ENCODE measurements at places on chromosomes 12 and 14.

DNA sequence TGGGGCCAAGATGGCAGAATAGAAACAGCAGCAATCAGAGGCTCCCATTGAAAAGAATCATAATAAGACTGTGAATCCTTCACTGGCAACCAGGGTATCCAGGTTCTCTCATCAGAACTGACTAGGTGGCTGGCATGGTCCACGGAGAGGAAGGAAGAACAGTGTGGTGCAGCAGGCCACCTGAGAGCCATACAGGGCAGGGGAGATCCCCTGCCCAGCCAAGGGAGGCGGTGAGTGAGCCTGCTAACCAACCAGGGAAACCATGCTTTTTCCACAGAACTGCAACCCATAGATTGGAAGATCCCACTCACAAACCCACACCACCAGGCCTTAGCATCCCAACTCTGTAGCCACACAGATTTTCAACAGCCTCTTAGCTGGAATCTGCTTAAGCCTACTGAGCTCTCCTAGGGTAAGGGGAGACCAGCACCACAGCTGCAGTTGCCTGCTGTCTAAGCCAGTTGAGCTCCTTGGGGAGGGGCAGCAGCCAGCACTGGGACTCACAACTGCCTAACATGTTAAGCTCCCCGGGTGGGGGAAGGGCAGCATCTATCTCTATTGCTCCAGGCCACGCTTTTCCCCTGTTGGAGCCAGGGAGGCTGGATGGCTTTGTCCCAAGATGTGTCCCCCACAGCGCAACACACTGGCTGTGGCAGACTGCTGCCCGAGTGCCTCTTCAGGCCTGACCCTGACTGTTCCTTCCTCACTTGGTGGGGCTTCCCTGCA, 342.6 kb upstream of the CCDC196 start:
- no peak for DNase-seq

DNA sequence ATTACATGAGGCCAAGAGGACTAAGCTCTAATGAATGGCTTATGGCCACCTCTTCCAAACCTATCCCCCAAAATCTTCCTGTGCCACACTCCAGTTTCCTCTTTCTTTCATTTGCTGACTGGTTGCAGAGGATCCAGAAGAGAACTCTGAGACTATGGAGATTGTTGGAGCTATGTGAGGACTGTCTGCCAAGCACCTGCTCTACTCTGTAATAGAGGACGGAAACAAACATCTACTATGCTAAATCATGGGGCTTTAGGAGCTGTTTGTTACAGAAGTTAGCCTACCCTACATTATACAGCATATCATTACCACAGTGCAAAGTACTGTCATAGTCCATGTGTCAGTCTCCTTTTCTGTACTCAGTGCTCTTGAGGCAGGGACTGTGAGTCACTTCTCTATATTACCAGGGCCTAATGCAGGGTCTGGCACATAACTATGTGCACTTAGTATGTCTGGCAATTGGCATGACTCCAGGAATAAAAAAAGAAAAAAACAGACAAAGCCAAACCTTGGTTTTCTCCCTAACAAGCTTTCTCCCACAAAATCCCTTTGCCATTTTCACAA, 95.1 kb downstream of the RPAP3 start:
- DNase-seq, result no peak

GRCh38 chr12:112096070-112096469, 12.5 kb downstream of the NAA25 start:
- no peak for DNase-seq

- DNase-seq, result no peak
Measured at GRCh38 chr14:86279405-86279804, 749.5 kb downstream of the FLRT2 start.

DNA sequence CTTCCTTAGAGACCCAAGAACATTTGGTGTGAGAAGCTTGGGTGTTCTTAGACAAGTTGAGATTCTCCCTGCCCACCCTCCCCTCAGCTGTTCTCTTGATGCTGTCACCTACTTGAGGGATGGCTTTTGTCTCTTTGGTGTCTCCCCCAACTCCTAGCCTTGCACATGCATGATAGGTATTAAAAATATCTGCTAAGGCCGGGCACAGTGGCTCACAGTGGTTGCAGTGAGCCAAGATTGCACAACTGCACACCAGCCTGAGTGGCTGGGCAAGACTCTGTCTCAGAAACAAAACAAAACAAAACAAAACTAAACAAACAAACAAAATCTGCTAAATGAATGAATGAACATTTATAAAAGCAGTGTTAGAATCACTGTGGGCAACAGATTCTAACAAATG, 261.1 kb downstream of the AKAP6 start:
- no peak for DNase-seq

GRCh38 chr14:65421201-65421981, 8.9 kb downstream of the FUT8 start:
- DNase-seq, result no peak

DNA sequence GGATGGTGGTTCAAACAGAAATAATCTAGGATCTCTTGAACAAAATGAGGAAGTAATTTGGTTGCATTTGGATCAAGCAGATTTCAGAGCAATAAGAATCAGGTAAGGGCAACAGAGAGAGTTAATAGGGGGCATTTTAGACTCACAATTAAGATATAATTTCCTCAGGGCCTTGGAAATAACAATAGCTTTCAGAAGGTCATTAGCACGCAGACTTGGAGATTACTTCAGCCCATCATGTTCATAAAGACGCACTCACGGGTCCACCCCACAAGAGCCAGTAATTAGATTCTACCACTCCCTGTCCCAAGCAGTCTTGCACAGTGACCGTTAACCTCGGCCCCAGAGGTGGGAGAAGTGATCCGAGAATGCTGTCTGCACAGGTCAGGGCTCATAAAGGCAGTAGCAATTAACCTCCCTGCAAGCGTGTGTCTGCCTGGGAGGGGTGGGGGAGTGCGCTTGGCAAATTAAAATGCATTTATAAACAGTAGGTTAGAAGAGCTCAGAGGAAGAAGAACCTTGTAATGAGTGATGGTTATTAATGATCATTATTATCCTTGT, 125.7 kb upstream of the CCDC196 start:
- no peak for DNase-seq

GRCh38 chr12:70784042-70784668, 136.4 kb downstream of the PTPRR start:
- no peak for DNase-seq

DNA sequence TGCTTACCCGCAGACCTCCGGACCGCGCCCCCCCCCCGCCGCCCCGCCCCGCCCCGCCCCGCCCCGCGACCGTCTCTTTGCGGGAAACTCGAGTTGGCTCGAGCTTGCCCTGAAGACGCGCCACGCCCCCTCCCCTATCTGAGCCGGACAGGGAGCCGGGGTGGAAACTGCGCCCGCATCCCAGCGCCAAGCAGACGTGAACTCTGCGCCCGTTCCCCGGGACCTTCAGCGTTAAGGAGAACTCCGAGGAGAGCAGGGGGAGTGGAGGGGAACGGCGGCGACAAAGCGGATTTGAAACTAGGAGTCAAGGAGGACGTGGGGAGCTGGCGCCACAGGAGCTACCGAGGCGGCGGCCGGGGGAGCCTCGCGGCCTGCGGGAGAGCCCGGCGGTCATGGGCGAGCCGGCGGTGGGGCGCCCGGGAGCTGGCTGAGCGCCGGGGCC, at the start of gene KCNK13:
KCNK13 (plus strand) TSS at position 310 of the 442 bp plus-strand sequence. CDS start 212 bp downstream, outside the sequence.
- DNase-seq, result no peak

DNA sequence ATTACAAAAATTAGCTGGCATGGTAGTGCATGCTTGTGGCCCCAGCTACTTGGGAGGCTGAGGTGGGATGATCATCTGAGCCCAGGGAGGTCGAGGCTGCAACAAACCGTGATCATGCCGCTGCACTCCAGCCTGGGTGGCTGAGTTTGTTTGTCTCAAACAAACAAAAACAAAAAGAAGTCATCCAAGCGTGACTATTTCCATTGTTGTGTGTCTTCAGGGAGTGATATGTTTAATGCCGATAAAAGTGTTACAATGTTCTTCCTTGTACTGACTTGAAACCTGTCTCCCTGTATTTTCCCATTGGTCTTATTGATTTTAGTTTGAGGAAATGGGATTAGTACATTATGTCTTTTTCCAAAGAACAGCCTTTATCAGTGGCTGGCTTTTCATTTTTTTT, 75.6 kb upstream of the USP44 start:
- DNase-seq, result no peak

GRCh38 chr12:101407436-101408345, at the start of gene ARL1:
ARL1 (minus strand) TSS chr12:101407772; CDS start chr12:101407645, 127 bp downstream.
- DNase-seq, result peak; percentile 79

- DNase-seq, result no peak
Measured at GRCh38 chr14:103700753-103701490, 14.3 kb downstream of the XRCC3 start.

DNA sequence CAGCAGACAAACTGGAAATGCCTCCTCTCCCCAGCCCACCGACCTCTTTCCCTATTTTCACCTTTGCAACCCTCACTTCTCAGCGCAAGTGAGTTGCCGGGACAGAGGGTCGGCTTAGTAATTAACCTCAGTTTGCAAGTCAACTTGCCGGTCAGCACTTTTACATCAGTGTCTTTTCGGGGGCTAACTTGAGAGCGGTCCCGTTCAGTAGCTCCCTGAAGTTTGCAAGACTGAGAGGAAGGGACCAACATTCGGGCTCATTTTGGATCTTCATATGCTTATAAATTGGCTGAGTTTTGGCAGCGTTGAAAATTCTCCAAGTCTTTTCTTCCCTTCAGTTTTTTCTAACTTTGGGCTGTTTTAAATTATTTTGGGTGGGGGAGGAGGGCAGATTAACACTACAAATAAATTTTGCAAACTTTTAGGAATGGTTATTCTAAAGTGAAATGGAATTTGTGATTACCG, 846 bp downstream of the BRMS1L start:
- no peak for DNase-seq

DNA sequence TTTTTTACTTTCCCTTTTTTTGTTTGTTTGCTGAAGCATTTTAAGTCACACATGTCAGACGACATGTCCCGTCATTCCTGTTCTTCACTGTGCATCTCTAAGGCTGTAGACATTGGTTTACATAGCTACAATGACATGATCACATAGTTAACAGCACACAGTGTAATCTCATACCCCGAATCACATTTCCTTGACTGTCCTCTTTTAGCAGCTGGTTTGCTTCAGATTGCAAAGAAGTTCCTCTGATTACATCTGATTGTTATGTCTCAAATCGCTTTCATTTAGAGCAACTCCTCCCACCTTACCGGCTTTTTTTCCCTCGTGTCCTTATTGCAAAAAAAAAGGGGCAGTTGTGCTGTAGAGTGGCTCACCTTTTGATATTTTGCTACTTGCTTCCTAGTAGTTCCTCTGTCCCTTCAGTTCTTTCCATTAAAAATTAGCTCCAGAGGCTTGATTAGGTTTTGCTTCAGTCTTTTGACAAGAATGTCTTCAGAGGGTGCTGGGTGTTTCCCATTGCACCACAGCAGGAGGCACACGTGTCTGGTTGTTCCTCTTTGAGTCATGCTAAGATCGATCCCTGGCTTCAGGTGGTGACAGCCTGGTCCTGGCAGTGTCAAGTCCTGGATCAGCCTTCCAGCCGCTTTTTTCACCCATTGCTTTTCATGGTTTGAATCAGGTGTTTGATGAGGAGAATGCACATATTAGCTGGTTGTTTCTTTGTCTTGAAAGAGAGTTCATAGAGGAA, 35.0 kb downstream of the ZNF664 start:
- no peak for DNase-seq

DNA sequence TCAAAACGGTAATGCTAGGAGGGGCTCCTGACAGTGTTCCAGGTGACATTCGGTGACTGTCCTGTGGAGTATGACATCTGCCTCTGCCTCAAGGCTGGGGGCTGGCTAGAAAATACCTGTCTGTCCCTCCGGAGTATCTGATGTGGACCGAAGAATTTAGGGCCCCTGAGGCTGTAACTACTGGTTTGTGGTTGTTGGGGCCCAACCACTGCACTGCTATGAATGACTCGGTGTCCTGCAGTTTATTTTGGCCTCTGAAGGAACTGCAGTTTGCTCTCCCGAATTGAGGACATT, 198.9 kb upstream of the CAND1 start:
- no peak for DNase-seq

GRCh38 chr12:66120477-66120876, 10.1 kb downstream of the LLPH start:
- DNase-seq, result no peak

- DNase-seq, result no peak
Measured at GRCh38 chr12:111685322-111685810, 390 bp downstream of the BRAP start.

- peak; percentile 67 for DNase-seq
Measured at GRCh38 chr14:77063571-77064171, 34.4 kb upstream of the CIPC start.

GRCh38 chr12:111754671-111755070, 12.1 kb upstream of the ALDH2 start:
- DNase-seq, result no peak

GRCh38 chr14:102828151-102828550, 50.9 kb downstream of the TRAF3 start:
- DNase-seq, result no peak

DNA sequence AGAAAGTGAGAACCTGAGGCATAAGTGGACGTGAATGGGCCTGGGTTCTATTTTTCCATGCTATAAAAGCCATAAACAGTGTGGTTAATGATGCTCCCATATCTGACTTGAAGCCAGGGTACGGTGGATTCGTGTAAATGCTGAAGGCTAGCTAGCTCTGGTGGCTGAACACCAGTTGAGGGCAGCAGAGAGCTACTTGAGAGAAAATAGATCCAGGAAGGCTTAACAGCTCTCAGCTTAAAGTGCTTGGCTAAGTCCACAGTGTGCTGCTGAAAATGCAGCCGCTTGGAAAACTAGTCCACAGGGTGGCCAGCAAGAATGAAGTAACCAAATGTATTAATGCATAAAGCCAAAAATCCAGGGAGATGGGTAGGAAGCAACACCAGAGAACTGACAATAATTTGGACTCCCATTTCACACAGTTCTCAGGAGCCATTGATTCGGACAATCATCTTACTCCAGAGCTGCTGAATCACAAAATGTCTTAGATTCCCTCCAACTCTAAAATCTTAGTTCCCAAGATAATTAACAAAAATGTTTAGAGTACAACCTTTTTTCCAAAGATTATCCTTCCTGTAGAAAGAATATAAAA, 15.0 kb upstream of the FOXG1 start:
- DNase-seq, result peak; percentile 83

DNA sequence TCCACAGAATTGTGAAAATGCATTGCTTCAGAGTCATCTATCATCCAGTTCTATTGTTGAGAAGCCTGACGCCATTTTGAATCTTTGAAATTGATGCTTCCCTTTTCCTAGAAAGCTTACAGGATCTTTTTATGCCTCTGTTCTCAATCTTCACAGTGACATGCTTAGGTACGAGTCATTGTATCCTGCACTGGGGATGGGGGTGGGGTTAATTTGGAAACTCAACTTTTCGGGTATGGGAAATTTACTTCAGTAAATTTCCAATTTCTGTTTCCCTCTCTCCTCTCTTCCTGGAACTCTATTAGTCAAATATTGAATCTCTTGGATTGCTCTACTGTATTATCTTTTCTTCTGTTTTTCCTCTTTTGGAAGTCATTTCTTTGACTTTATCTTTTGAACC, 24.5 kb downstream of the RNASE10 start:
- no peak for DNase-seq

DNA sequence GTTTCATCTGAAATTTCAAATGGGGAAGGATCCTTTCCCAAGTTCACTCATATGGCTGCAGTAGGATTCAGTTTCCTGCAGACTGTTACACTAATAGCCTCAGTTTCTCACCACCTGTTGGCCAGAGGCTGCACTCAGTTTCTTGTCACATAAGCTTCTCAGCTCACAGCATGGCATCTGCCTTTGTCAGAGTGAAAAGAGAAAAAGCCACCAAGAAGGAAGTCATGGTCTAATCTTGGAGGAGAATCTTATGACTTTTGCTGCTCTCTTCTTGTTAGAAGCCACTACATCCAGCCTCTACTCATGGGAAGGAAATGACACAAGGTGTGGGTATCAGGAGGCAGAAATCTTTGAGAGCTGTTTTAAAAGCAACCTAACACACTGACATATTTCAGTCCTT, 39.4 kb upstream of the BTG1 start:
- no peak for DNase-seq

GRCh38 chr12:53289891-53290290, 5.5 kb upstream of the PFDN5 start:
- no peak for DNase-seq
